Natural killer cell (primary cell): ENCODE measurements at places on chromosomes 7 and 10. TPM values are rescaled to one million over a fixed set of nuclear protein-coding genes. Genes with fewer than 3 reads are reported as not detected.

Gene PAX4
- total RNA-seq = not detected

- no peak for DNase-seq
These were observed 104.7 kb downstream of the VWC2 start for GRCh38 chr7:49878089-49878488.

DNA sequence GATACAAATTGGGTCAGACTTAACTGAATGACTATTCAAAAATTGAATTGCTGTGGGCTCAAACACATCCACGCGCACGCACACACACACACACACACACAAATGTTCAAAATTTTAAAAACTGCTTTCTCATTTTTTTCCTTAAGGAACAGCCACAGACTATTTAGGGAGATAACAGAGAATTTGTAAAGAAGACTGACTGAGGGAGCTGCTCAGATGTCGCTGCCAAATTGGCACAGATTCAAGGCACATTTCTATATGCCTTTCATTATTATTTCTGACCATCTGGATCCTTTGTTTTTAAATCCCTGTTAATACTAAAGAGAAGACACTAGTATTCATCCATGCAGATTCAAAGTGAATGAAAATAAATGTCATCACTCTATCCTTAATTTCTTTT is 154.8 kb downstream of the DGKB start:
- no peak for DNase-seq

DNA sequence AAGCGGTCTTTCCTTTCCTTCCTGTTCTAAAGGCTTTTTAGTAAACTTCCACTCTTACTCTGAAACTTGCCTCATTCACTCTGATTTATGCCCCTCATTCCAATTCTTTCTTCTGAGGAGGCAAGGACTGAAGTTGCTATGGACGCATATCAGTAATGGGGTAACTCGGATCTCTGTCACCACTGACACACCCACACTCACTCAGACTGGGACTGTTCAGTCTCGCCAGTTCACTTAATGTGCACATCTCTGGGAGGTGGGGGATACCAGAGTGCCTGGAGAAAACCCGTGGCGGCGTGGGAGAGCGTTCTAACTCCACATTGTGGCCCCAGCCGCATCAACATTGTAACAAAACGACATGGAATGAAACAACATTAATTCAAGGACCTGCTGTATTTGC is 1139.3 kb upstream of the CELF2 start:
- DNase-seq = no peak

Gene KLLN
- total RNA-seq = 0.73 TPM

Gene GAD2
- not detected for total RNA-seq

Gene SPDYE6
- total RNA-seq = not detected

- no peak for DNase-seq
These were observed 7.3 kb downstream of the PDK4 start for GRCh38 chr7:95589031-95589430.
